ENCODE measurements at places on chromosomes 12 and 14.

DNA sequence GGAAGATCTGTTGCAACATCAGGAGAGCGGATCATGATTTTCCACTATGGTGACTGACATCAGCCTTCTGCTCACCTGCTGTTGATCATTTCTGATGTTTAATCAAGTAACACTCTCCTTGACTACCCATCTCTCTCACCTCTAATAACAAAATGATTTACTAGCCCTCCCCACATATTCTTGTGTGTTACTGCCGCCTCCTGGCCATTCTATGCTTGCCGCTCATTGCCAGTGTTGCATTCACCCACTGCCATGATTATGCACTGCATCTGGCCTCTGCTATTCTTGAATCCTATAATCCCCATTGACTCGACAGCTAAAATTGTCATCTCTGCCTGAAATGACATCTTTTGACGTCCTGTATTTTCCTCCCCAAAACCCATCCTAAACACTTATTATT is 113.8 kb downstream of the RERGL start:
- DNase-seq: no peak

GRCh38 chr14:75549169-75549568 is 26.9 kb downstream of the BATF start:
- DNase-seq: no peak

- DNase-seq: no peak
Observed at GRCh38 chr14:23984891-23985602, 3.7 kb upstream of the DHRS4L2 start.

- DNase-seq: no peak
Observed at GRCh38 chr12:125305231-125305630, 240.0 kb downstream of the AACS start.

- DNase-seq: no peak
Observed at GRCh38 chr14:26593357-26593756, 4.5 kb downstream of the NOVA1 start.

- DNase-seq: no peak
Observed at GRCh38 chr14:105022276-105022670, 1.4 kb upstream of the CDCA4 start.

DNA sequence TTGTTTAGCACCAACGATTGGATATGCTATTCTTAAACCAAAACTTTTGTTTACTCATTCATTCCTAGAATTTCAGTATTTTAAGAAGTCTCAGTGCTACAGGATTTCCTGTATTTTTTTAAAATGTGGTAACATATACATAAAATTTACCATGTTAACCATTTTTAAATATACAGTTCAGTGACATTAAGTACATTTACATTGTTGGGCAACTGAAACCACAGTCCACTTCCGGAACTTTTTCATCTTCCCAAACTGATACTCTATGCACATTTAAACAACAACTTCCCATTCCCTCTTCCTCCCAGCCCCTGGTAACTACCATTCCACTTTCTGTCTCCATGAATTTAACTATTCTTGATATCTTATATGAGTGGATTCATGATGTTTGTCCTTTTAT is 30.3 kb downstream of the PDE3A start:
- DNase-seq: no peak

- no peak for DNase-seq
Observed at GRCh38 chr12:107108995-107109508, 15.7 kb upstream of the CRY1 start.

DNA sequence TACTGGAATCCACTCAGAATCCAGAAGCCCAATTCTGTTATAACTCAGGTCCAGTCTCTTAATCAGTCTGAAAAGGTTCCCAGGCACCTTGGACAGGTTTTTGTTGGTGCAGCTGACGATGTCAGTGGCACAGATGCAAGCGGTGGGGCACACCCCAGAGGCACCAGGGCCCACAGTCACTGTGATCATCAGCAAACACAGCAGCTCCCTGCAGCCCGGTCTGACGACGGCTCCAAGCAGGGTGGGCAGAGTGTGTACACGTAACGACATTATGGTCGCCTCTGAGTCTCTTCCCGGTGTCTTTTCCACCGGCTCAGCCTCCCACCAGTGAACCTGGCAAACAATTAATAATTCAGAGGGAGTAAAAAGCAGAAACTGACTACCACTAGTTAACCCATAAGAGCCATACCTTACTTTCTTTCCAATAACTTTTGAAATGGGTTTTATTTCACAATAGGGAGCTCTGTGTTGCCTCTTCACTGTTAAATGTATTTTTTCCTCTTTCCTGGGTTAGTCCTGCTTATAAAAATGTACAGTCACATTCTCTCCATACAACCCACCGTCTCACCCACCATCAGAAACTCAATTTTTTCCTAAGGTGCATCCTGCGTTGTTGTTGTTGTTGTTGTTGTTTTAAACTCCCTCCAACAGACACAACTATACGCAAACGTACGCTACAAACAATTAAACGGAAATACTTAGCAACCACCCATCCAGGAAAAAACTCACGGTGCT is 521 bp upstream of the PCED1B start:
- DNase-seq: peak; percentile 40

DNA sequence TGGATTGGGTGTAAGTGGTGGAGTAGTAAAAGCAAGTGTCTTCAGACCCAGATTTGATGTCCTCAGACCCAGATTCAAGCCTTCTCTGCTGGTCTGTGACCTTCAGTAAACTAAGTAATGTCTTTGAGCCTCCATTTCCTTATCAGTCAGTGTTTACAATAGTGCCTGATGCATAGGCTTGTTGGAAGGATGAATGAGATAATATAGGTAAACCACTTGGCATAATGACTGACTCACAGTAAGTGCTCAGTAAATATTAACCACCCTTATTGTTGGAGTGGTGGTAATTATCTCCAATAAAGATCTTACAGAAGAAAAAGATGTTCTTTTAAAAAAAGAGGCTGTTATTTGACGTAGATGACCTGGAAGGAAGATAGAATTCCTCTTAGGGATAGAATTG is 86.2 kb downstream of the IGF1 start:
- no peak for DNase-seq

DNA sequence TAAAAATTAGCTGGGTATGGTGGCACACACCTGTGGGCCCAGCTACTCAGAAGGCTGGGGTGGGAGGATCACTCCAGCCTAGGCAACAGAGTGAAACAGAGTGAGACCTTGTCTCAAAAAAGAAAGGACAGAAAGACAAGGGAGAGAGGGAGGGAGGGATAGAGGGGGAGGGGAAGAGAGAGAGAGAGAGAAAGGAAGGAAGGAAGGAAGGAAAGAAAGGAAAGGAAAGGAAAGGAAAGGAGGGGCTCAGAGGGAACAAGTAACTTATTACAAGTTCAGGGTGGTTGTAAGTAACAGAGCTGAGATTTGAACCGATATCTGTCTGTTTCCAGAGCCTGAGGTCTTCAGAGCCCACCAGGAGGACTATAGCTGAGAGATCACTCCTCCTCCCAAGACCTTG is 8.3 kb downstream of the IFFO1 start:
- DNase-seq: no peak

DNA sequence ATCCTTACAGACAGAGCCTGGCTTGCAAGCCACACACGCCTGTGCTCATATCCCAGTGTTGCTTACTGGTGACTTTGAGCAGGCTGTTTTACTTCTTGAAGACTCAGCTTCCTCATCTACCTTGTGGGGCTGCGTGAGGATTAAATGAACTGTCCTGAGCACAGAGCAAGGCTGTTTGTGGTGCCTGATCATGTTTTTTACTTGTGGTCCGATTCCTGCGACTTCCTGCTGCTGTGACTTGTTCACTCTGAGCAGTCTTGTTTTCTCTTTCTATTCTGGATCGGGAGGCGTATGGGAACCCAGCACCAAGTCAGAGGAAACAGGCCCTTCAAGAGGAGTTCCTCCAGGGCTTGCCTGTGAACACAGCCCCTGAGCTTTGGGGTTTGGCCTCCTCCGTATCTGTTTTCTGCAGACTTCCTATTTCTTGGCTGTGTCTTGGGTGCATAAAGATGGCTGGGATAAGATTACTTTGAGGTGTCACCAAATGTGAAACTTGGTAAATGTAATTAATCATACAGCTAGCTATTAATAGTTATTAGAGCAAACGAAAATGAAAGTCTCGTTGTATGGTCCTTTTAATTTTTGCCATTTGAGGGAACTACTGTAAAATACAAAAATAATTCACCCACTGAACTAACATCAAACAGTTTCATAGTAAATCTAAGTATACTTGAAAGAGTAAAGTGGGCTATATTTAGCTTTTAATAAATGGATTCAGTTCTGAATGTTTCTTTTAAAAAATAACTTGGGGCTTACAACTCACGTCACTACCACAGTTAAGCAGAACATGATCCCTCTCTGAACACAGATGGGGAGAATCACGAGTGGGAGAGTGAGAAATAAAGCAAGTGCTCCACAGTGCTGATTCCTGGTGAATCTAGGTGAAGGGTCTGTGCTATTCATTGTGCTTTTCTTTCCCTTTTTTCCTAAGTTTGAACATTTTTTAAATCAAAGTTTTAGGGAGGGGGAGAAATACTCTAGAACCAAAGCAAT is 251.5 kb downstream of the FOXN3 start:
- DNase-seq: no peak

DNA sequence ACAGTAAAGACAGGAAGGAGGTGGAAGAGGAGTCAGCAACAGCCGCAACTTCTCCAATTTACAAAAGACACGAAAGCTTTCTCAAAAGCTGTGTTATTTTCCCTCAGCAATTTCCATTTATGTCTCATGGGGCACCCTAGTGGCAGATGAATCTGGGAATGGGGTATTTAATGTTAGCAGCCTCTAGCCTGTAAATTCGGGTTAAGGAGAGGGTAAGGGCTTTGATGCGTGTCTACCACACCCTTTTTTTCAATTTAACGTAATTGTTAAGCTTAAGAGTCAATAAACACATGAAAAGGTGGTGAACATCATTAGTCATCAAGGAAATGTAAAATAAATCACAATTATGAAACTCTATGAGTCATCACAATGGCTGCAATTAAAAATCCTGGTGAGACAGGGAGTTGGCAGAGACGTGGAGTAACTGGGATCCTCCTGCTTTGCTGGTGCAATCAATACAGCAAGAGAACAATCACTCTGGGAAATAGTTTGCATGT is 986.4 kb downstream of the AACS start:
- DNase-seq: no peak

- DNase-seq: no peak
Observed at GRCh38 chr12:24815114-24815423, 133.8 kb downstream of the BCAT1 start.

GRCh38 chr14:21169573-21169972 is 13.7 kb upstream of the OR5AU1 start:
- no peak for DNase-seq

DNA sequence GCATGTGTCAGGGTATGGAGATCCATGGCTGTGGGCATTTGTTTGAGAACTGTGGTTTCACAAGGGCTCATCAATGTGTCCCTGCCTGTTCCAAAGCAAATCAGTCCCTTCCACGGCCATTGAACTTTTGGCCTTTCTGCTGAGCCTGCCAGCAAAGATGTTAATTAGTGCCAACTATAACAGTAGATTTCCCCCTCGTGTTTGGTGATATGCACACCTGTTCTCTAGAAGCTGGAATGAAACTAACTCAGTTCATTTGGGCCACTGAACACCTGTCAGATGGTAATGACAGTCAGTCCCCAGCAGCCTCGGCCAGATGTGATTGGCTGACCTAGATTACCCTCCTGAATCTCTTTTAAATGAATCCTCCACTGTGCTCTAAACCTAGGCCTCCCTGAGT is 43.2 kb downstream of the IRAK3 start:
- no peak for DNase-seq

GRCh38 chr14:59206892-59207291 is 18.4 kb downstream of the DAAM1 start:
- DNase-seq: no peak

- DNase-seq: no peak
Observed at GRCh38 chr14:55399852-55400251, 11.8 kb downstream of the ATG14 start.

DNA sequence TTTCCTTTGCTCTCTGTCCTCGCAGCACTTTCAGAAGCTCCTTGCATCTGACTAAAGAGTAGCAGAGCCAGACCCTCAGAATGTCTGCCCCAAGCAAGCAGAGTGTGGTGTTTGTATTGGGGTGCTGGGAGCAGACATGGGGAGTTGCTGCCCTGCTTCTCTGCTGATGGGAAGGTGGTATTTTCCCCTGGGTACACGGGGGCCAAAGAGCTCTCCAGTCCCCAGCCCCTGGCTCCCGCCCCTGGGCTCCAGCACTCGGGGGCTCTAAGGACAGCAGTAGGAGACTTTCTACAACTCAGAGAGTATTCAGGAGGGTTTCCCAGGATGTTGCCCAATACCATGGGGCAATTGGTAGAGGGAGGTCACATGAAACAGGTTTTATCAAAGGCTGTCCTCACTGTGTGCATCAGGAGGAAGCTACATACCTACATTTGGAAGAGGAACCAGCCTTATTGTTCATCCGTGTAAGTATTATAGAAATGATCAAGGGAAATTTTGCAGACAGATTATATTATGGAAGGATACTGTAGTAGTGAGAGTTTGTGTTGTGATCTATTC is 50.3 kb downstream of the DAD1 start:
- DNase-seq: no peak

- no peak for DNase-seq
Observed at GRCh38 chr12:50934981-50935807, 17.1 kb upstream of the HIGD1C start.

DNA sequence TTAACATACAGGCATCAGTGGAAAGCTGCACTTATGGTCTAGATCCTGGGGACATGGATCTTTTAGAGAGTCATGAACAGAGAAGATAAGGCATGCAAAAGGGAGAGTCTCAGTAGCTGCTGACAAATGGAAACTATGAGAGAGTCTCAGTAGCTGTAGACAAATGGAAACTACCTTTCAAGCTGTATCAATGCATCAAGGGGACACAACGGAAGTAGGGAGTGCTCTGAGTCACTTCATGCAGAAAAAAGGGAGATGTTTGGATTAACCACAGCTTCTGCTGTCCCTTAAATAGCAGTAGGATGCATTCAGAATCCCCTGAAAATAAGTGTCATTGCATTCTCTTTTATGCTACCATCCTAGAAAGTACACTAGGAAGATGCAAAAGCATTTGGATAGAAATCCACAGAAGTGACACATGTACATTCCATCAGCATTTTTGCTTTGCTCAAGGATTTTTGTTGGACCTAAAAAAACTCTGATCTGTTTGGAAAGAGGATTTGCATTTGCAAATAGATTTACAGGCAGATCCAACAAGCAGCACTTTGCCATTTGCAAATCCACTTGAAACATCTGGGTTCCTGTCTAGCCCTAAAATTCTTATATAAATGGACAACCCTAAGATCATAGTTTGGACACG is 227.5 kb upstream of the LMO3 start:
- DNase-seq: no peak

GRCh38 chr12:9033265-9033887 is 44.0 kb downstream of the KLRG1 start:
- DNase-seq: no peak

DNA sequence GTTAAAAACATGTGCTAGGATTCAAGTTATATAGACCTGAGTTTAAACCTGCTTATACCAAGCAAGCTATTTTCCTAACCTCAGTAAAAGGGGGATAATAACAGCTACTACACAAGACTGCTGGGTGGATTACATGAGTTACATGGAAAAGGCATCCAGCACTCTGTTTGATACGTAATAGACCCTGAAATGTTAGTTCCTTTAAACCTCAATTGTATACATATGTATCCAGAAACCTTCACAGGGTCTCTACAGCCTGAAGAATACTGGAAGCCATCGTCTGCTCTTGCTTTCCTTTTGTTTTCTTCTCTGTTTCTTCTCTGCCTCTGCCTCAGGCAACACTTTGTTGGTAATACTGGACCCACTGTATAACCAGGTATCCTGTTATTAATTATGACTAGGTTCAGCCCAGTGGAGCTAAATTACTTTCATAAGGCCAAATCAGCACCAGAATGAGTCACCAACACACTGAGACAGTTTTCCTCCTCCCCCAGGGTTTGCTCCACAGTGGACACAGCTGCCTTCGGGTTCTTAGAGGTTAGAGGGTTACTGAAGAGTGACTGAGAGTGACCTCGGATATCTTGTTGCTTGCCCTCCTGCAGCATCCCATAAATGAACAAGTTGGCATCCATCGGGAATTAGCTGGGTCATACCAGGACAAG is 127.1 kb downstream of the CAPZA3 start:
- DNase-seq: no peak

Measured in activated CD4-positive, alpha-beta T cell treated with anti-CD3 and anti-CD28 coated beads, Interleukin-2, Interleukin-6, amounts not matched to agents 100 ng/mL and 50 ng/mL, durations not matched to agents 16 hours and 8 hours (primary cell).